Astrocyte of the cerebellum (primary cell): ENCODE measurements at places on chromosomes 1 and 21.

DNA sequence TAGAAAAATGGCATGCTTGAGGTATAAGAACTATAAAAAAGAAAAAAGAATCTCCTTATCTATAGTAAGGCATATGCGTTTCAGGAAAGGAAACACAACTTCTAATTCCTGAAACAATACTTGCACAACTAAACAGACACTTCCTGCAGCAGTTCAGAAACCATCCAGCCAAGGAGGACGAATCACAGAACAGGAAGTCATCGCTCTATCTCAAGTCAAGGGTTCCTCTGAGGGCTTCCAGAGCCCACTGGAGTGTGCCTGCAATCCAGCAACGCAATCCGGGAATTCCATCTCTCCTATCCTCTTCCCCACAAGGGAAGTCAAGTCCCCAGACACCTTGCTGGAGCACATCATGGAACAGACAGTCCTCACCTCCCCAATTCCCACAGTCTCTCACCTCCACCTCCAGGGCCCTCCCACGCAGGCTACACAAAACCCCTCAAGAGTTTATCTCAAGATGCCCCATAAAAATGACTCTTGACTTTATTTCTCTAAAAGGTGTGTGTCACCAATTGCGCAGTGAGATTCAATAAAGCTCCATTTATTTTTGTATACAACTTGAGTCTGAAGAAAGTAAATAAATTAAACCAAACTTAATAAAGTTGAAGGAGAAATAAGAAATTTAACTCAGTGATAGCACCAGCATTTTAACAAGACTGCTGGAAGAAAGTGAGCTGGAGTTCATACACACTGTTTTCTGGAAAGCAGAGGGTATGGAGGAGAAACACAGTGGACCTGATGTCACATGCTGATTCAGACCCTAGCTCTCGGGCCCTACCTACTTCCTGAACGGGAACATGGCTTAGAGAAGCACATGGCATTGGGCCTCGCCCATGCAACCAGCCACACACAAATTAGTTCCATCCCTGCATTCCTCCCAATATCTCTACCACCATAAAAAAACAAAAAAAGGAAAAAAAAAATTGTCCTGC is 39.9 kb downstream of the SIPA1L2 start:
- DNase-seq, result no peak

GRCh38 chr1:37922767-37923550 is 23.9 kb downstream of the INPP5B start:
- no peak for DNase-seq

DNA sequence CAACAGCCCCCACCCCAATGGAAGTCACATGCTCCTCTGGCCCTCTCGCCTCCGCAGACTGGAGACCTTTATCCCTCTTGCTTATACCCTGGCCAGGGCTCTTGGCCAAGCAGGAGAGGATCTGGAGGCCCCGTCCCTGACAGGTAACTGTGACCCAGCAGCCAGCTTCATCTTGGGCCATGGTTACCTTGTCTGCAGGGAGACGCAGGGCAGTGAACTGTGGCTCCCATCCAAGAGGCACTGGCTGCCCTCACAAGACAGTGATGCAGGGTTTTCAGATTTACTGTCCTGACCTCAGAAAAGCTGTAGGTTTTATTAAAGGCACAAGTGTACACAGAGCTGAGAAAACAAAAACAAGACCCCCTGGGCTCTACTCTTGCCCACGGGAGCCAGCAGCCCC is 96.7 kb upstream of the KLHDC7A start:
- DNase-seq, result no peak

- no peak for DNase-seq
Observed at GRCh38 chr1:1429671-1430073, 5.8 kb upstream of the VWA1 start.

- no peak for DNase-seq
Observed at GRCh38 chr21:34523019-34523555, 11.1 kb upstream of the KCNE1 start.

GRCh38 chr1:183023146-183023600 is at the start of gene LAMC1:
Gene LAMC1, plus strand, starts transcription at chr1:183023420. Its CDS starts 297 bp downstream, at chr1:183023717.
- DNase-seq, result peak; percentile 54

- peak; percentile 54 for DNase-seq
Observed at GRCh38 chr1:244349103-244349531, 102.6 kb downstream of the ADSS2 start.

- no peak for DNase-seq
Observed at GRCh38 chr1:77632216-77632615, 50.2 kb downstream of the ZZZ3 start.

DNA sequence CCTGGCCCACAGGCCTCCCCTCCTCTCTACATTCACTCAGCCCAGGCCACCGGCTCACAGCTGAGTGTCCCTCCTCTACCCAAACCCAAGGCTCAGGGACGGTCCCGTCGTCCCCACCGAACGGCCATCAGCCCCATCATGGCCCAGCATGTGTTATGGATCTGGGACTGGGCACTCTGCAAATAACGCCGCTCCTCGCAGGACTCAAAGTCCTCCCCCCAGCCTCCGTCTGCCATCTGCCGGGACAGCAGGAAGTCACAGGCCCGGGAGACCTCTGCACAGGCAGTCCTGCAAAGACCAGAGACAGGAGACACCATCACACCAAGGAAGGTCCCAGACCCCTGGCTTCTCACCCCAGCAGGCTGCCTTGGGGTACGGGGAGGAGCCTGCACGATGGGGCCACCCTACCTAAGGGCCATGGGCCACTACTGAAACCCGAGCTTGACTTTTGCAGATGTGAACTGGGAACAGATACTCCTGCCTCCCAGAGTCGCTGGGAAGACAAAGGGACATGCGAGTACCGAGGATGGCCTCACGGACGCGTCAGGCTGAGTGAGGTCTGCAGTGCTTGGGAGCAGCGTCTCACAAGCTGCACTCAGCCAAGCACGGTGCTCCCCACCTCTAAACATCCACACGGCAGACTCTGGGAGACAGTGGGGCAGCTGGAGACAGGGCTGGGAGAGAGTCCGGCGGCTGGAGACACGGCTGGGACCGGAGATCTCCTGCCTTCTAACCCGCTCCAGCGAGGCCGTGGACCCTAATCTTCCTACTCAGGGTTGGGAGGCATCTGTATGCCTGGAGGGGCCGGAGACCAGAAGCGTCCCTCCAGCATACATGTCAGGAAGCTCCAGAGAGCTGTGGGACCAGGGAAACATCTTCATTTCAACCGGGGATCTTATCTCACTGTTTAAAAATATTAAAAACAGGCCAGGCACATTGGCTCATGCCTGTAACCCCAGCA is 10.4 kb upstream of the SPATC1L start:
- no peak for DNase-seq

GRCh38 chr1:203283597-203283996 is 21.7 kb upstream of the BTG2 start:
- no peak for DNase-seq

DNA sequence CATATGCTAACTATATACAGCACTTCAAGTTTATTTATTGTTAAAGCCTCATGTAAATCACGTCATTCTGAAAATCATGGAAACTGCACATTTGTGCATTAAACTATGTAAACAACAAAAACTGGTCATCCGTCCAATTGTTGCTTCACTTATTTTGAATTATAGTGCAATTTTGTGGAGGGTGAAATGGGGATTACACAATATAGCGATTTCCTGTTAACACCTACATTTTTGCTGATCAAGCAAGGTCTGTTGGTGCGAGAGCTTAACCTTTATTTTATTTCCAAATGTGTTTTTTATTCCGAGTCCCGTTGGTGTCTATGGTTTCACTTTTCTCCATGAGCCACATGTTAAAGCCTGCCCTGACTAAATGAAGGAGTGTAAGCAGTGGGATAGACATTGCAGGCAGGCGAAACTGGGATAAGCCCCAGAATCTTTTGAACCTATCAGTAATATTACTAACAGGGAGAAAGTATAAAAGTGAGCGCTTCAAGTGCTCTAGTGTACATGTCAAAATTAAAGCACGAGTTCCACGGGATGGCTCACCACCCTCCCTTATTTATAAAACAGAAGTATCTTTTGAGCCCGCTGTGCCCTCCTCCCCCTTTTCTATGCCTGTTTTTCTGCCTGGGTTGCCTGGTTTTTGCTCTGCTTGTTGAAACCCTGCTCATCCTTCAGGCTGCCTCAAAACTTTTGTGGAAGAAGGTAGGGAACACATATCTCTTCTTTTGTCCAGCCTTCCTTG is 120.7 kb downstream of the NFIA start:
- no peak for DNase-seq

- no peak for DNase-seq
Observed at GRCh38 chr1:60764489-60764888, 317.9 kb upstream of the NFIA start.

GRCh38 chr1:65079941-65080340 is 68.1 kb upstream of the AK4 start:
- no peak for DNase-seq

- peak; percentile 88 for DNase-seq
Observed at GRCh38 chr1:235971571-235972310, 93.1 kb downstream of the NID1 start.

- no peak for DNase-seq
Observed at GRCh38 chr1:155454096-155454495, 108.5 kb downstream of the ASH1L start.

DNA sequence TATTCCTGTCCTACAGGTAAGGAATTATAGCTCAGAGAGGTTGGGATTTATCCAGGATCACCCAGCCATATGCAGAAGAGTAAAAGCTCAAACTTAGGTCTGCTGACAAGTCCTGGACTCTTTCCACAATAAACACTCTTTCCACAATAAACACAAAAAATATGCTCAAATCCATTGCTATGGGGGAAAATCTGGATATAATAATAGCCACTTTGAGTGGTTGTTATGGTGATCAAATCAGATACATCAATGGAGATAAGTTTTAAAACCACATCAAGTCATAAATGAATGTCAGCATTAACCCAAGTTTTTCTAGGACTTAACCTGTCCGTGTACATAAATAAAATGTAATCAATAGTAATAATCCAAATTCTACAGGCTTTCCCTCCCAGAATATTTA is 22.3 kb upstream of the TTF2 start:
- no peak for DNase-seq

DNA sequence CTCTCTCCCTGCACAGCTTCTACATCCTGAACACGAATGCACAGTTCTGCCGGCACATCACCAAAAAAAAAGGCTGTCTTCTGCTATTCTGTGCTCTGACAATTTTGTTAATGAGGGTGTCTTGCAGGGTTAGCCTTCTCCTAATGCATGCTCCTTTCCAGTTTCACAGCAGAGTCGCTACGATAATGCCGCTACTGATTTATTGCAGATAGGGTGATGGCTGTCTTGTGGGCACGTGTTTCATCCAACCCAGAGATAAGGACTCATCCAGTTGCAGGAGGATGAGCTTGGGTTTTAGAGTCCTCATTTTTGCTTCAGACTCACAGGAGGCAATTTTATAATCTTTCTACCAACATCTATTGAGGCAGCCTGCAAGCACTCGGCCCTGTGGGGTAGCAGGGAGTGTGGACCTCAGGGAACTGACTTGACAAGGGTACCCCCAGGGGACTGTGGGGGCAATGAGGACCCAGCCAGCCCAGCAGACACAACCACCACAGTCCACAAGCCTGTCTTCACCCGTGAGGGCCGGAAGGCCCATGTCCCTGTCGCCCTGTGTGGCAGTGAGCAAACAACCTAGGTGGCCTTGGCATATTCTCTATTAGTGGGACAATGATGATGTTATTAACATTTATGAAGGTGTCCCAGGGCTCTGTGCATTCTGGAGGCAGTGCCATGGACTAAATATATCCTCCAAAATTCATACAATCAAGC is 15.4 kb upstream of the UTS2 start:
- no peak for DNase-seq

- no peak for DNase-seq
Observed at GRCh38 chr1:88700425-88701013, 16.4 kb downstream of the PKN2 start.

- DNase-seq, result no peak
Observed at GRCh38 chr1:28770601-28771165, 33.9 kb downstream of the YTHDF2 start.

DNA sequence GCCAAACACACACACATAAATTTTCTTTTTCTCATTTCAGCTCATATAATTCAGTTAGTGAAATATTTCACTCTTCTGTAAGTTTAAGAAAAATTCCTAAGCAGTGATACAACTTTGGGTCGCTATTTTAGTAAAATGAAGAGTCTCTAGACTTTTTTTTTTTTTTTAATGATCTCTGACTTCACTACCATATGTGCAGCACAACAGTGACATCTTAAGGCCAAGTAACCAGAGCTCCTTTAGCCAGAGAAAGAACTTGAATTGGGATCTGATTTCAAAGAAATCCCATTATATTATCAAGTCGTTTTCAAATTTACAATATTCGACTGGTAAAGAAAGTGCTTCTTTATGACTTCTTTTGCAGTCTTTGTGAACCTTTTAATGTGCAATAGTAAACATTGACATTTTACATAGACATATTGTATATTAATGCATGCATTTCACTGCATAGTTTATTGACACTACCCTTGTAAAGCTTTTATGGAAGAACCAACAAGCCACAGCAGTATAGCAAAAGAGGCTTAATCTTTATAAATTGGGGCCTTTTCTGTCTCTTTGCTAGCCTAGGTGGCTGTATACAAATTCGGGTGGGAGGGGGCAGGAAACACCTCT is 62.2 kb downstream of the LRRC40 start:
- peak; percentile 26 for DNase-seq

- peak; percentile 49 for DNase-seq
Observed at GRCh38 chr1:67831850-67832513, 1.3 kb downstream of the GNG12 start.

- no peak for DNase-seq
Observed at GRCh38 chr1:203677771-203678170, 51.1 kb downstream of the ATP2B4 start.

DNA sequence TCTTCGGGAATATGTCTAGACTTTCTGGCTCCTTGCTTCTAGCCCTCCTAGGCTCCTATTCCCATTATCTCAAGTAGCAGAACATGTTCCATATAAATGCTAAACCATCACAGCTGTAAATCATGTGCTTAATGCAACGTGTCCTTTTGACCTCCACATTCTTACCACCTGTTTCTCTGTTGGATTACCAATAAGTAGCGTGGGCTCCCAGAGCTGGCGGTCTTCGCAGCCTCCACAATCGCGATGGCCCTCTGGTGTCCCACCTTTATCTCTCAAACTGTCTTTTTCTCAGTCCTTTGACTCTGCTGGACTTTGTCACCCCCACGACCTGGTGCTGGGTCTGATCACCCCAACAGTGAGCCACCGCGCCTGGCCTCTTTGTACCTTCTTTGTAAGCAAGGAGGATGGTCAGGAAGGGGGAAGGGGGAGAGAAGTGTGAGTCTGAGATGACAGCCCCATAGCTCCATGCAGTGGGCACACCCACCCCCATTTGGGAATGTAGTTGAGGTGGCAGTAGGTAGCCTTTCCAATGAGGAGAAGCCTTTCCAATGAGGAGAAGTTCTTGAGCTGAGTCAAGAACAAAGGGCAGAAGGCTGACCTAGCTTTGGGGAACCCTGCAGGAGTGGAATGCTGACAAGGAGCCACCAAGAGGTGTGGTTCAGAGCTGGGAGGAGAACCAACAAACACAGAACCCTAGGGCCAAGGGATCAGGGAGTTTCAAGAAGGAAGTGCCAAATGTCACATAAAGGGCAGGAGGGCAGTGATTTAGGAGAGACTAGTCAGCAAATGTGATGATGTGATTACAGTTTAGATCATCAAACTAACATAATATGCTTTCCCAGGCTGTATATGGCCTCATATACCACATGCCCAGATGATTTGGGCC is 14.2 kb downstream of the TRAF5 start:
- DNase-seq, result no peak

- DNase-seq, result no peak
Observed at GRCh38 chr1:90107990-90108389, 113.1 kb downstream of the ZNF326 start.

GRCh38 chr1:2916153-2916552 is 105.1 kb upstream of the ACTRT2 start:
- DNase-seq, result no peak

- DNase-seq, result no peak
Observed at GRCh38 chr1:23643736-23644554, 47.7 kb upstream of the RPL11 start.

- DNase-seq, result no peak
Observed at GRCh38 chr1:47797575-47797974, 199.6 kb downstream of the TRABD2B start.
